NCI-H1694 treated with DMSO at 0.1 percent for 48 hours (cell line): ENCODE measurements at places on chromosomes 11 and 22.

GRCh38 chr22:26766510-26767350 is 109.3 kb downstream of the MIAT start:
- DNase-seq: no peak

DNA sequence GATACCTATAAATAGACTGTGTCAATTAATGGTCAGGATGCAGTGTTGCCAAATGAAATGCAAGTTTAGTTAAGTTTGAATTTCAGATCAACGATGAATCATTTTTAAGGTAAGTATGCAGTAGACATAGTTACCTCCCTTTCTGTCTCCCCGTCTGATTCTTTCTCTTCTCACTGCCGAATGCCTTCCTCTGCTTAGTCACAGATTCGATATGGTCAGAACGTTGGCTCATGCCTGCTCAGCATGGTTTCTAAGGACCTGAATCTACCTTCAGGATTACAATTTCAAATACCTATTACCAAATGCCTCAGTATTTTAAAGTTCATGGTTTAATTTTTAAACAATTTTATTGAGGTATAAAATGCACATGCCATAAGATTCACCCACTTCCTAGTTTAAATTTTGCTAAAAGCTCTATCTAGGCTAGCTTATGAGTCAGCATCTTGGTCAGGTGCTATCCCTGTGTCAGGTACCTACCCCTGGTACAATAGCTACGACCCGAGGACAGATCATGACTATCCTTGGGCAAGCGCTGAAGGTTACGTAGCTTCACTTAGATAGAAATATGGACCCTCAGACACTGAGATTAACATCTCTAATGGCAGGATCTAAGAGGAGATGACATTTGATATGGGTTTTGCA is 78.2 kb upstream of the SPON1 start:
- DNase-seq: no peak

DNA sequence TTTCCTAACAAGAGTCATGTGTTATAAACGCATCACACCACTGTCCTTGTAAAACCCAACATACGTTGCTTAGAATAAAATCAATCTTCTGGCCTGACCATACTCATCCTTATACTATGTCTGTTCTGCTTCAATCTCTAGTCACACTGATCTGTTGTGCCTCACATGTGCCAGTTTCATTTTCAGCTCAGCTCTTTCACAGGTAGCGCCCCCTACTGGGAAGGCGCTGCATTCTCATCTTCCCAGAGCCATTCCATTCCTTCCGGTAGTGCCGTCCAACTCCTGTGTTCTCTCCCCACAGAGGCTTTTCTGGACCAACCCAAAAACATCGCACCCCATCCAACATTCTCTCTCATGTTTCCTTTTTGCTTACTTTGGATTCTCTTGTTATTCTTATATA is 22.2 kb downstream of the CASP5 start:
- DNase-seq: no peak

DNA sequence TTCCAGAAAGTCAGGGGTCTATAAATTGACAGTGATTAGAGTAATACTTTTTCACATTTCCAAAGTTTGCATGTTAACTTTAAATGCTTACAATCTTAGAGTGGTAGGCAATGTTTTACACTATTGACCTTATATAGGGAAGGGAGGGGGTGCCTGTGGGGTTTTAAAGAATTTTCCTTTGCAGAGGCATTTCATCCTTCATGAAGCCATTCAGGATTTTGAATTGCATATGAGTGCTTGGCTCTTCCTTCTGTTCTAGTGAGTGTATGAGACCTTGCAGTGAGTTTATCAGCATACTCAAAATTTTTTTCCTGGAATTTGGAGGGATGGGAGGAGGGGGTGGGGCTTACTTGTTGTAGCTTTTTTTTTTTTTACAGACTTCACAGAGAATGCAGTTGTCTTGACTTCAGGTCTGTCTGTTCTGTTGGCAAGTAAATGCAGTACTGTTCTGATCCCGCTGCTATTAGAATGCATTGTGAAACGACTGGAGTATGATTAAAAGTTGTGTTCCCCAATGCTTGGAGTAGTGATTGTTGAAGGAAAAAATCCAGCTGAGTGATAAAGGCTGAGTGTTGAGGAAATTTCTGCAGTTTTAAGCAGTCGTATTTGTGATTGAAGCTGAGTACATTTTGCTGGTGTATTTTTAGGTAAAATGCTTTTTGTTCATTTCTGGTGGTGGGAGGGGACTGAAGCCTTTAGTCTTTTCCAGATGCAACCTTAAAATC is 5.3 kb downstream of the MALAT1 start:
- DNase-seq: no peak

- no peak for DNase-seq
Measured at GRCh38 chr11:115896084-115896483, 391.9 kb upstream of the CADM1 start.

DNA sequence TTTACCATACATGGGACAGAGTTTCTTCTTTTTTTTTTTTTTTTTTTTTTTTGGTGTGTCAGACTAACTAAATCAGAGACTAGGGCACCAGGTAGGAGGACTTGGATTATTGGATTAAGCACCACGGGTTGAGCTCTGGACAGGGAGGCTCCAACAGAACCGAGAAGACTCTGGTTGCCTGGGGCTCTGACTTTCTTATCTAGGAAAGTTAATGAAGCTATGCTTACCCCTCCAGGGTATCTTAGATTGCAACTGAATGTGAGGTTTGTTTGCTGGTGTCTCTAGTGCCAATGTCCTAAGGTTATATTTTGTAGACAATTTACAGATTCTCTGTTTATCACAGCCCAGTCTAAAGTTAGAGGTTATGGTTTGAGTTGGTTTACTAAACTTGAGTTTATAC is 18.1 kb downstream of the ETS1 start:
- DNase-seq: no peak

DNA sequence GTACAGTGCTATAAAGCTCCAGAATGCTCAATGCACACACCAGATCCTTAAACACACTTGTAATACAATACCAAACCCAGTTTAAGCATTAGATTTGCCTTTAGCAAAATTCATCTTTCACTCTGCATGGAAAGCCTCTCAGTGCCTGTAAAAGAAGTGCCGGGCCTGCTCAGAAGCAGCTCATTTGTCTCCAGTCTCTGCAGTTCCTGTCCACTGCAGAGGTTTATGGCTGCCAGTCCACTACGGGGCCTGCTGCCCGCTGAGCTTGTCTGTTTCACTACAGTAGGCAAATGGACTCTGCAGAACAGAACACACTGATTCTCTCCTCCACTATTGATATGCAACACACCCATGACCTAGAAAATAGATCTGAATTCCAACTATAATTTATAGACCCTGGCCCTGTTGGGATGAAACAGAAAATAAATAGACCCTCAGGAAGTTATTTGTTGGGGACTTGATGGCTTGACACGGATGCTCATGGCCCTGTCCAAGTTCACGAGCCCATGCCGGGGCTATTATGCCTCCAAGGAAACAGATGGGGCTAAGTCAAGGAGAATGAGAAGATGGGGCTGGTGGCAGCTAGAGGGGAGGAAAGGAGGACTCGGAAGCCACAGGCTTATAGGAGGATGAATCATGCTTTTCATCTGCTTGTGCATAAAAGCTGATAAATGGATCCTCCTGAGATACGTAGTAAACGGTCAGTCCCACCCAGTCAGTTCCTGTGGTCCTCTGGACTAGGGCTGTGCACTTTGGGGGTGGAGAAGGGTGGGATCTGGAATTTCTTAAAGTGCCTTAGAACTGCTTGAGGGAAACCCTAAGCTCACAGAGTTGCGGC is 416.8 kb upstream of the TENM4 start:
- DNase-seq: no peak

DNA sequence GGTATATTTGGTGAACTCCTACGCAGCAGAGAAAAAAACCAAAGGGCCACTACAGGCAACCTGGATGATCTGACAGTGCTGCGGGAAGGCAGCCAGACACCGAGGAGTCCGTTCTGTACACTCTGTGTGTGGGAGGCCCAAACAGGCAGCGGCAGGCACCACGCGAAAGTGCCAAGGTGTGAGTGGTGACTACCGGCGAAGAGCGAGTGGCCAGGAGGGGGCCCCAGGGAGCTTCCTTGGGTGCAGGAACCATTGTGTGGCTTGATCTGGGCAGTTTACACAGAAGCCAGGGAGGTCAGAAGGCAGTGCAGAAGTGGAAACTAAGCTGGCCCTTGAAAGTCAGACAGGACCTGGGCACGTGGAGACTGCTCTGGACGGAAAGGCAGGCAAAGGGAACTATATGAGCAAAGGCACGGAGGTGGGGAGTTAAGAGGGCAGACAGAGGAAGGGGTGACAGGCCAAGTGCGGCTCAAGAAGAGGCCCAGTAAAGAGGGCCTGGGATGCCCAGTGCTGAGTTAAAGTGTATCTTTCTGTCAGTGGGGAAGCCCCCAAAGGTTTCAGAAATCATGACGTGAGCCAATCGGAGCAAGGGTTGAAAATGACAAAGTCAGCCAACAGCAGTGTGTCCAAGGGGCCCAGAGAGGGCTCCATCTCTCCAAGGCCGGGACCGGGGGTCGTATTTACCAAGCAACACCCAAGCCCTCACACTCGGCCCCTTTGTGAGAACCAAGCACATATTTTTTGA is 10.6 kb downstream of the TMEM184B start:
- DNase-seq: no peak

GRCh38 chr22:42994917-42995562 is 19.9 kb downstream of the PACSIN2 start:
- no peak for DNase-seq

DNA sequence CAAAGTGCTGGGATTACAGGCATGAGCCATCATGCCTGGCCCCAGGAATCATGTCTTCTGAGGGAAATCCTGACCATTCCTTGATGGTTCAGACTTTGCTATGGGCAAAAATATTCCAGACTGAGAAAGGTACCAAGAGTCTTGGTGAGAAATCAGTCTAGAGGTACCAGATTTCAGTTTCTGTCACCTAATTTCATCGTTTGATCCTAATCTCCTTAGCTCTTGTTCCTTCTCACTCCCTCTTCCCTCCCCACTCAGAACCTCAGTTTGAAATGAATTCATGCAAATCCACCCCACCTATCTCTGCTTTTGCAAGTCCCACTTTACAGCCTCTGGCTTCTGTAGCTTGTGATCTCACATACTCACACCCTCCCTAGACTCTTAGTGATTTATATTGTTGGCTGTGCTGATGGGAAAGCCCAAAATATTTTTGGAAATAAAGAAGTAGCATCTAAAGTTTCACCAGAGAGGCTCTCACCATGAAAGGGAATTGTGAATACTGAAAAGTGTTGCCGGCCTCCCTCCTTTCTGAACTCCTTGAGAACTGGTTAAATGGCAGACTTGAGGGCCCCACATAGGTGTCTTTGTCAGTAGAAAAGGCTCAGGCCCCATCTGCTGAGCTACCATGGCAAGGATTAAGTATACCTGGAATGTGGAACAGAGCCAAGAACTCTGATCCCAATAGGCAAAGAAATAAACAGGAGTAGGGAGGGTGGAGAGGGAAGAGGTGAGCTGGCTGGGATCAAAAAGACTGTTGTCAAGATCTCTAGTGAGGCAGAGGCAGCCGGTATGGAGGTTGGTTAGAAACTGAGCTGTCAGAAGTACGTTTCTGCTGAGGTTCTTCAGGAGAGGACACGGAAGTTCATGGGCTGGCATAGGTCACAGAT is 190.5 kb upstream of the MTMR2 start:
- DNase-seq: no peak

DNA sequence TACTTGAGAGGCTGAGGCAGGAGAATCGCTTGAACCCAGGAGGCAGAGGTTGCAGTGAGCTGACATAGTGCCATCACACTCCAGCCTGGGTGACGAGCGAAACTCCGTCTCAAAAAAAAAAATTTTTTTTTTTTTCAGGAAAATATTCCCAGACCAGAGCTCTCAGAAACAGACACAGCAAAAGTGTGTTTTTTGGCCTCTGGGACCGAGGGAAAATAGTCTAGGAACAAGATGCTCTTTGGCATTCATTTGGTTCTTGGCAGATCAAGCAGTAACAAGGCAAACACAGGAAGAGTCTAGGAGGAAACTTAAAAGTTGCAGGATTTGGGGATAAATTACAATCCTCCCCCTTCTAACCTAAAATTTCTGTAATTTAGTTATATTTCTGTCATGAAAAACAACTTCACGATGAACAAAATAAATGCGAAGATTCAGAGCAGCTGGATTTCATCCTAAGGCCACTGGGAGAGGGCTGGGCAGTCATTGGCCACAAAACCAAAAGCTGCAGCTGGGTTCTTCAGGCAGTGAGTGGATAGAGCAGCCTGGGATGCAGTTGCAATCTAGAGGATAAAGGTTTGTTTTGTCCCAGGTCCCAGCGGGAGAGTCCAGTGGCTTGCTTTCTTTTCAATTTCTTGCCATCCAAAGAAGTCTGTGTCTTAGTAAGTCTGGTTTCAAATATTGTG is 19.7 kb downstream of the ATG16L2 start:
- DNase-seq: no peak

- no peak for DNase-seq
Measured at GRCh38 chr11:116465056-116465455, 307.7 kb downstream of the BUD13 start.

DNA sequence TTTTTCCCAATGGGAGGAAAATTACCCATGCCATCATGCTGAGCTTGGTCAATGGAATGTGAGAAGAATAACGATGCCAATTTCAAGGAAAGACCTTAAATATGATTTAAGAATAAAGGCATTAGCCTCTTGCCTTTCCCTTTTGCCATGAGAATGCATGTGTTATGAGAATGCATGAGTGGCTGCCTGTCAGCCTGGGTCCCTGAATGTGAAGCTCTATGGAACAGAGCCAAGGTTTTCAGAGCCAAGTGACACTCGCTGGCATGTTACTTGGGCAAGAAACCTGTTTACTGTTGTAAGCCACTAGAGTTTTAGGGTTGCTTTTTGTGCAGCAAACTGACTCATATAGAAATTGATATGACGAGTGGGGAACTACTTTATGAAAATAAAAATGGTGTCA is 75.7 kb downstream of the JRKL start:
- no peak for DNase-seq

DNA sequence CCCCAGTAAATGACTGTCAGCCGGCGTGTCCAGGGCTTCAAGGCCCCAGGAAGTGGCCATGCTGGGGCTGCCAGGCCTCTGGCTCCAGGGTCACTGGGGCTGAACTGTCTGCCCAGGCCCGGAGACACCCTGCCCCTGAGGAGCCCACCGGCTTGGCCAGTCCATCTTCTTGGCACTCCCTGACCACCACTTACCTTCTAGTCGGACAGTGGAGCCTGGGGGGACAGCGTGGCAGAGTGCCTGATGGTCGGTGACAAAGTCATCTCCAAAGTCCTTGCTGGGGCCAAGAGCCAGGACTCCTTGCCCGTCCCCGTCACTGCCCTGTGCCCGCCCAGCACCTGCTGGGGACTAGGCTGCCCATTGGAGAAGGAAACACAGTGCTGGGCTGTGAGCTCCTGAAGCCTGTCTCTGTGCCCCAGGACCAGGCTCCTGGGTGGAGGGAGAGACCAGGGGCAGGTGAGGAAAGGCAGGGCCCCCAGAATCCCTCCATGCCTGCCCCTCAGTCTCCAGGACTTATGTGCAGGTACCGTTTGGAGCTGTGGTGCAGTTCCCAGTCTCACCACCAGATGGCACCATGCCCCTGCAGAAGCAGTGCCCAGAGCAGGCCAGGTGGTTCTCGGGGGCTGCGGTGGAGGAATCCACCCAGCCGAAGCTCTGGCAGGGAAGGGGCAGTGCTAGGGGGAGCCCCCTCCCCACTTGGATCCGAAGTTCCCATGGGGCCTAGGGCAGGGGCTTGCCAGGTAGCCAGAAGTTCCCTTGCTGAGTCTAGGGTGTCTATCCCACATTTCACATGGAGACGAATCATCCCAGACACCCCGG is 6.0 kb upstream of the CCDC188 start:
- DNase-seq: peak; percentile 54

- DNase-seq: no peak
Measured at GRCh38 chr22:30591191-30591587, 521 bp downstream of the PES1 start.

GRCh38 chr22:30873086-30873650 is 95.4 kb downstream of the MORC2 start:
- no peak for DNase-seq

- DNase-seq: no peak
Measured at GRCh38 chr22:43101306-43101705, 9.2 kb upstream of the BIK start.
